ENCODE measurements at places on chromosomes 3 and 15.

DNA sequence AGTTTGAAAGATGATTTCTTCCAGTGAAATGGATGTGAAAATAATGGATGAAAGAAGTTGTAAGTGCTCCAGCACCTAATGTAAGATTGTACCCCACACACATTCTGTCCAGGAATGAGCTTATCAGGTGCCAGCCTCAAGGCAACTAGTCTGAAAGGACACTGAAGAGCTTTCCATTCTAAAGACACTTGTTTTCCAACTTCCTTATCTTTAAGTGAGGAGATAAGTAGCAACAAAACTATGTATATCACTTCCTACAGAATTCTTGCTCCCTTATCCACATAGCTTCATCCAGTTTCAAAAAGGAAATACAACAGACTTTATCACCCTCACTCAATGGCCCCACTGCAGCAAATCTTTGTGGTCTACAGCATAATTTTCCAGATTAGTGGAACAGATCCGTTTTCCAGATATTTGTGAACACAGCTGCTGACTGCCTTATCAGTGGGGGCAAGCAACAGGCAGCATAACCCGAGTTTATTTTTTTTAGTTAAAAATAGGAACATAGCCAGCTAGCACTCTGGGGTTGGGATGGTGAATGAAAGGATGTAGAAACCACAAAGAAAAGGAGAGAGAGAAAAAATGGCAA lies 60.6 kb downstream of the CD200R1L start:
- DNase-seq: no peak

DNA sequence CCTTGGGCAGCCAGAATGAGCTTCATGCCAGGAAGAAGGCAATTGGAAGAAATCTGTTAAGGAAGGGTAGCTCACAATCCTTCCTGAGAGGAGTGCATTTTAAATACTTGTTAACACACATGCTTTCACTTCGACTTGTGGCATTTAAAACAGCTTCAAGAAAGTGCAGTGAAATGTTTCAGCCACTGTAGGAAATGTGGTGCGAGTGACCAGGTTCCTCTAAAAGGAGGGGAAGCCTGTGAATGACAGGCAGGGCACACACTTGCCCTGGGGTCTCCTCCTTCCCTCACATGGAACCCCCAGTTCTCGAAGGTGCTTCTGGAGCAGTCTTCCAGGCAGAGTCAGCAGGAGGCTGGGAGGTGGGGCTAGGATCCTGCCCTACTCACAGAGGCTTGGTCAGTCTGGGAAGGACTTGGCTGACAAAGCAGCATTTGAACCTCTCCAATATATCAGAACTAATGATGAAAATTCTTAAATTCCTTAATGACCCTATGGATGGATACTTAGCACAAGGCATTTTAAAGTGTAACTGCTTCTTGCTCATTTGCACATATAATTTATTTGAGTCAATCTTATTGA lies 358.6 kb downstream of the CHST2 start:
- DNase-seq: no peak

GRCh38 chr15:28952666-28953491 lies 67.1 kb downstream of the APBA2 start:
- DNase-seq: no peak

DNA sequence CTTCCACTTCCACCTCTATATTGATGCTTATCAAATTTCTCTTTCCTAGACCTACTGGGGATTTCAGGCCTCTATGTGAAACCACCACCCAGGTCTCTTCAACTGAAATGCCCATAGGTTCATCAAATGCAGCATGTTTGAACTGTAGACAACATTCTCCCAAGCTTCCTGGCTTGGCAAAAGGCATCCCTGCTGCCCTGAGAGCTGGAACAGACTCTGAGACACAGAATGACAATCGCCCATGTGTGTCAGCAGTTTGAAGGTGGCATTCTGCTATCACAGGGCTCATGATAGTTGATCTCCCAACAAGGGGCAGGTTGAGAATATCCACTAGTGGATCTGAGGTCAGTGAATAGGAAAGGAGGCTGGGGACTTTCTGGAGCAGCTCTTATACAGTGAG lies 200.7 kb downstream of the RPLP1 start:
- DNase-seq: no peak

DNA sequence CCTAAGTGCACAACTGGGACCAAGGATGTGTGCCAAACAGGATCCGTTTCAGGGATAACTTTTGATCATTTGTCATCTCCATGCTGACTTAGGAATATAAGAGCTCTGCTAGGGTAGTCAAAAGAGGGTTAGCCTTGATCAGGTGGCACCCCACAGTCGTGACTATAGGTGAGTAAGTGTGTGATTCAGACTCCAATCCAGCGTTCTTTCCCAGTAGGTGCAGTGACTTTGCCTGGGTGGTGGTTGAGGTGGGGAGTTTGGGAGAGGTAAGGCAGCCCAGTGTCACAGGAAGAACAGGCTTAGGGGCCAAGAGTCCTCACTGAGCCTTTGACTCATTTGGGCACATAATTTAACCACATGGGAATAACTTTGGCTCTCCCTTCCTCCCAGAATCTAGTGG lies 51.0 kb downstream of the CHDH start:
- DNase-seq: no peak

Measured in left ventricle myocardium superior (tissue), 1 donor.